NCI-H2171 treated with DMSO at 0.1 percent for 48 hours (cell line): ENCODE measurements at places on chromosomes 7 and 10.

DNA sequence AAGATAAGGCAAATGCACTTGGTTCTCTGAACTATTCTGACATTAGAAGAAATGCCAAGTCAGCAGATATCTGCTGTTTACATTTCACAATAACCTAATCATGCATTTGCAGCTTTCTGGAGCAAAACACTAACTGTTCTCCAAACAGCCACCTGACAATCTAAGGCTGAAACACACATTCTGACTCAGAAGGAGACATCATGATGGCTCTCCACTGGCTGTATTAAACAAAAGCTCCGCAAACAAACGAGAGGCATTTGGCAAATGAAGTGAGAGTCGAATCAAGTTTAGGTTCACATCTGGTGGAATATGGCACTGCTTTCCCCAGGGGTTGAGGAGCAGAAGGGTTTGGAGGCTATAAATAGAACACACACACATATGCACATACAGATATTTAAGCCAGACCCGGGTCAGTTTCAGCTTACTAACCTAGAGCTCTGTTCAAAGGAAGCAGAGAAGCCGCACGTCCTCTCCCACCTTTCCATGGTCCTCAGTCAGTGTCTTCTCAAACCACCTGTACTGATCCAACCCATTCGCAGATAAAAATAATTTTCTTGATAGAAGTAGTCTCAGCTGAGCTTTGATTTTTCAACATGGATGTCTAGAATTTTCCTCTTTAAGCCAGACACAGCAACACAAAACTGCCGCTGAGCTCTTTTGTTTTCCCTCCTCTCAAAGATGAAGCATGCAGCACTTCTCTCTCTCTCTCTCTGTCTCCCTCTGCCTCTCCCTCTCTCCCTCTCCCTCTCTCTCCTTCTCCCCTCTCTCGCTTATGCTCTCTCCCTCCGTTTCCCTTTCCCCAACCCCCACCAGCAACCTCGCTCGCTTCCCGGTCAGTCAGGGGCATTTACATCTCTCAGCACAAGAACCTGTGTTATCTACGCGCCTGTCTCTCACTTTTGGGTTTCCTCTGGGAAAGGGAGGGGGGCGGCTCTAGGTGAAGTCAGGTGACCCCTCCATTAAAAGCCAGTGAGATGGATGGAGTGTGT lies 682.8 kb downstream of the MAGI2 start:
- peak; percentile 97 for DNase-seq

GRCh38 chr10:62666275-62666674 lies 138.2 kb upstream of the ADO start:
- no peak for DNase-seq

- DNase-seq: no peak
These were observed 119.4 kb upstream of the DKK1 start for GRCh38 chr10:52194716-52195115.

- no peak for DNase-seq
These were observed 1.2 kb downstream of the NPC1L1 start for GRCh38 chr7:44539669-44540506.

GRCh38 chr7:102326157-102326889 lies 29.9 kb downstream of the SPDYE6 start:
- DNase-seq: no peak

GRCh38 chr7:25206765-25207164 lies 21.5 kb downstream of the NPVF start:
- no peak for DNase-seq

- DNase-seq: peak; percentile 81
These were observed 14.0 kb downstream of the ADAM8 start for GRCh38 chr10:133262696-133263095.
